ENCODE measurements at places on chromosomes 11 and 22.

DNA sequence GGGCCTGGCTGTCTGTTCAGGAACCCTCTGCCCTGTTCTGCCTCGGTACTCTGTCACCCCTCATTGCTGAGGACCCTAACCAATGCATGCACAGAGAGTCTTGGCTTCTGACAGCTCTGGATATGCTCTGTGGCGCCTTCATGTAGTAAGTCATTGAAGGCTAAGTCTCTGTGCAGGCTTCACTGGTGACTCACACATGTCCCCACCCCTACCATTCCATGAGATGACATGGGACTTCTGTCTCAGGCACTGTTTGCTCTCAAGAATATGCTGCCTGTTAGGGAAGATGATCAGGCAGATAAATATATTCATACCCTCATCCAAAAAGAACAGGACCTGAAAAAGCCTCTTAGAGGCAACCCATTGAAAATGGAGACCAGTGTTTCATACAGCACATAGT is 43.6 kb upstream of the HORMAD2 start:
- no peak for DNase-seq

DNA sequence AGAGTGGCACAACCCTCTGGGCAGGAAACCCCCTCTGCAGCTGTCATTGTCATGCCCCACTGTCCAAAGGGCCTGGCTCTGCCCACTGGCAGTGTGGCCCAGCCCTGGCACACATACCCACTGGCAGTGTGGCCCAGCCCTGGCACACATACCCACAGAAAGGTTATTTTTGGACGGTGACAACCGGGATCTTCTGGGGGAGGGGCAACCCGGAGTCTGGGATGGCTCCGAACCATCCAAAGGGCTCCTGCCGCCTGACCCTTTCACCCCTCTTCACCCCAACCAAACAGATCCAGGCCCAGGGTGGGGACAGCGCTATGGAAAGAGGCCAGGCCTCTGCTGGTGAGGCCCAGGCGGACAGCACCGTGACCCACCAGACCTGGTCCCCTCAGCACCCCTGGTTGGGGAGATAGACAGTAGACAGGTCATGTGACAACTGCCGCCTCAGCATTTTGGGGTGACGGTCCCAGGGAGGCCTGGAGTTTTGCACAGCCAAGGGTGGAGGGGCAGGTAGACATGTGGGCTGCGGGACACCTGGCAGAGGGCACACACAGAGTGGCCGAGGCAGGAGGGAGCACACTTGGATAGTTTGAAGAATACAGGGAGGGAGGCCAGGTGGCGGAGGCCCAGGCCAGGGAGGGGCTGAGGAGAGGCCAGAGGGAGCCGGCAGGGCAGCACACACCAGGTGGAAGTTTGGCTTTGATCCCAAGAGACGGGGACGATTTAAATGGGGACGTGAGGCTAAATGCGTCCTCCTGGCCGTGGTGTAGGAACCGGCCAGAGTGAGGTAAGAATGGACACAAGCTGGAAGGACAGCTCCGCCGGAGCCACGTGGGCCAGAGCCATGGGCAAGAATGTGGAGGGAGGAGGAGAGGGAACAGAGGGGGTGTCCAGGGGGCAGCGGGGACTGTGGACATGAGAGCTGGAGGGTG is 2.9 kb downstream of the MAPK12 start:
- DNase-seq, result no peak

- no peak for DNase-seq
Measured at GRCh38 chr11:117931971-117932370, 2.8 kb upstream of the TMPRSS13 start.

- peak; percentile 86 for DNase-seq
Measured at GRCh38 chr11:63916837-63917691, at the start of gene RCOR2. Gene RCOR2, minus strand, starts transcription at chr11:63917164. Its CDS starts 708 bp downstream, at chr11:63916456.

DNA sequence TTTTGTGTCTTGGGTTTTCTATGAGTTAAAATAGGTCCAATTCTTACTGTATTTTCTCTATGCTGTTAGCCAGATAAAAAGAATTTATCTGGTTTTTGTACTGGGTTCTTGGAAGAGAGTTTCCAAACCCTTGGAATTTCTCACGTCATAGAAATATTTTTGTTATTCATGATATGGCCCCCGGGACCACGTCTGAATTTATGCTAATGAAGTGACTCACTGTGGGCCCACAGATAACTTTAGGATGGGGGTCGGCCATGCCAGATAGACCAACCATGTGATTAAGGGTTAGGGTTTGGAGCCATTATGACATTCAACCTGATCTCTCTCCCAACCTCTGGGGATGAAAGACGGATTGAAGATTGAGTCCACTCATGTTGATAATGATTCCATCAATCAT is 35.6 kb upstream of the DDI1 start:
- DNase-seq, result no peak

DNA sequence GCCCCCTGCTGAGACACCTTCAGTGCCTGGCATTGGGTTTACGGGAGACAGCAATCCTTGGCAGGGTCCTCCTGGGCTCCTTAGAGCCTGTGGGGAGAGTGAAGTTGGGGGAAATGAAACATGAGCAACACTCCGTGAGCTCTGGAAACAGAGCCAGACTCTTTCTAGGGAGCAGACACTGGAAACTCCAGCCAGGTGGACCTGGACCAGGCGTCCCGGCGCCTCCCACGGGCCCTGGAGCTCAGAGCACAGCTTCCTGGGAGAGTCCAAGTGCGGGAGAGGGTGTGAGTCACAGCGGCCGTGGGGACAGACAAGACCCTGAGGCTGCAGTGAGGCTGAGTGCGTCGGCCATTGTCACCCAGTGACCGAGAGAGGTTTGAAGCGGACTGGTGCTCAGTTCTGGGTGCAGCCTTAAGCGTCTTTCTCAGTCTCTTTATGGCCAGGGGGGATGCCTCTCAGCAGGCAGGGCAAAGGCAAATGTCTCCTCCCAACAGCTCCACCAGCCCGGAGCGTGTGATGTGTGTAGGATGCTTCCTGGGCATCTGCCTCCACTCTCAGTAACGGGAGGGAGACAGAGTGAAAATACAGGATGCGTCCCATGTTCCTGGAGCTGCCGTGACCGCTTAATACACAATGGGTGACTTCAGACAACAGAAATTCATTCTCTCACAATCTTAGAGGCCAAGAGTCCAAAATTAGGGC is 399.2 kb downstream of the SHANK2 start:
- DNase-seq, result no peak

GRCh38 chr11:17807034-17807433 is 72.5 kb downstream of the KCNC1 start:
- DNase-seq, result no peak

- DNase-seq, result no peak
Measured at GRCh38 chr22:42721045-42721434, 370 bp upstream of the A4GALT start.

DNA sequence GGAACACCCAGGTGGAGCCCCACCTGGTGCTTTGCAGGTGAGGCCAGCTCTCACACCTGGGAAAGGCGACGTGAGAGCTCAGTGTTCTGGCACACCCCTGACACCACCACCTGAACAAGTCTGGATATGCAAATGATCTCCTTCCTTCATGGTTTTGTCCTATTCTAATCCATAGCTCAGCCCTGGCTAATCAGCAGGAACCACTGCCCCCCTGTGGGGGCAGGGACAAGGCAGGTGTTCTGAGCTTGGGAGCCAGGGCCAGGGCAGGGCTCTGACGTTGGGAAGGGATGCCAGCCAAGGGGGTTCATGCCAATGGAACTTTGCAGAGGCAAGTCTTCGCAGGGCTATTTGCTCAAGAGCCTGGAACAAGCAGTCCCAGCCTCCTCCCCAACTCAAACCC is 144.2 kb downstream of the TRIM29 start:
- peak; percentile 94 for DNase-seq

- no peak for DNase-seq
Measured at GRCh38 chr11:13380731-13381130, 82.3 kb downstream of the BTBD10 start.

DNA sequence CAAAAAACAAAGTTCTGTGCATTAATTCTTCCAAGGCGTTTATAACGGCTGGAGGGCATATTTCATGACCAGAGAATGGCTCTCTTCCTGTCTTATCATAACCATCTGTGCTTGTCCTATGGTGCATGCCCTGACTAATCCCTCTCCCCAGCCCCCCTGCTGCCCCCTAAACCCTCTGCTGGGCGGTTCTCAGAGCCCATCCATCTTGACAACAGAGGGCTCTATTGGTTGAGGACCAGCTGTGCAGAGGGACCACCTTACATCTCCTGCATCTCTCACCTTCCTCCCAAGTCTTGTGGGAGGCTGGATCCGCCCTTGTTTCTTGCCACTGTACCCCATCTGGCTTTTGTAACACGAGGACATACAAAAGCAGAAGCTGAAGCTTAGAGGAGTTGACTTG is 282.1 kb downstream of the MIAT start:
- DNase-seq, result no peak

DNA sequence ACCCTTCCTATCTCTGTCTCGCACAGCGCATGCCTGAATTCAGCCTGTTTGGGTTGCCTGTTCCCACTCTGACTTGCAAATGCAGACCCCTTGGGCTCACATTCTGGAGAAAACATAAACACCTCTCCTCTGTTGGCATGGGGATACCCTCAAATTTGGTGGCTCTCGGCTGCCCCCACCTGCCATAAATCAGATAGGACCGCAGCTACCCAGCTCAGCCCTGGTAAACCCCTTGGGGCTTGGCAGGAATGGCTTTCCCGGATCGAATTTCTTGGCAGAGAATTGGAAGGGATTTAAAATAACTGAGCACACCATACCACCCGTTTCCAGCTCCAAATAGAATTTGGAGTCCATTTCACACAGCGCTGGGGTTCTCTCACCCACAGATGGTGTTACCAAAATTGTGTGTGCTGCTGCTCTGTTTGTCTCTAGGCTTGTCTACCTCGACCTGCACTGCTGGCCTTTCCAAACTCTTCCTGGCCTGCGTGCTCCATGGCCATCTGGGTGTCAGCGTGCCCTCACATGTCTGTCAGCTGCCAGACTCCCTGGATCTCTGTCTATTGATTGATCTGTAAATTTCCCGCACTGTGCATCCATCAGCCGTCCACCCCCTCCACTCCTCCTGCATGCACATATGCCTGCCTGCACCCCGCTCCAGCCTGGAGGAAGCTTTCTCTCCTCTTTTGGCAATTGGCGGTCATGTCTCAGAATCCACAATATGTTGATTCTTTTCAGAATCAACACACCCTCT is 134.0 kb downstream of the NTM start:
- DNase-seq, result peak; percentile 88

GRCh38 chr11:72081821-72082453 is 1.3 kb downstream of the LRRC51 start:
- no peak for DNase-seq

- no peak for DNase-seq
Measured at GRCh38 chr11:30753994-30754393, 167.8 kb upstream of the MPPED2 start.

DNA sequence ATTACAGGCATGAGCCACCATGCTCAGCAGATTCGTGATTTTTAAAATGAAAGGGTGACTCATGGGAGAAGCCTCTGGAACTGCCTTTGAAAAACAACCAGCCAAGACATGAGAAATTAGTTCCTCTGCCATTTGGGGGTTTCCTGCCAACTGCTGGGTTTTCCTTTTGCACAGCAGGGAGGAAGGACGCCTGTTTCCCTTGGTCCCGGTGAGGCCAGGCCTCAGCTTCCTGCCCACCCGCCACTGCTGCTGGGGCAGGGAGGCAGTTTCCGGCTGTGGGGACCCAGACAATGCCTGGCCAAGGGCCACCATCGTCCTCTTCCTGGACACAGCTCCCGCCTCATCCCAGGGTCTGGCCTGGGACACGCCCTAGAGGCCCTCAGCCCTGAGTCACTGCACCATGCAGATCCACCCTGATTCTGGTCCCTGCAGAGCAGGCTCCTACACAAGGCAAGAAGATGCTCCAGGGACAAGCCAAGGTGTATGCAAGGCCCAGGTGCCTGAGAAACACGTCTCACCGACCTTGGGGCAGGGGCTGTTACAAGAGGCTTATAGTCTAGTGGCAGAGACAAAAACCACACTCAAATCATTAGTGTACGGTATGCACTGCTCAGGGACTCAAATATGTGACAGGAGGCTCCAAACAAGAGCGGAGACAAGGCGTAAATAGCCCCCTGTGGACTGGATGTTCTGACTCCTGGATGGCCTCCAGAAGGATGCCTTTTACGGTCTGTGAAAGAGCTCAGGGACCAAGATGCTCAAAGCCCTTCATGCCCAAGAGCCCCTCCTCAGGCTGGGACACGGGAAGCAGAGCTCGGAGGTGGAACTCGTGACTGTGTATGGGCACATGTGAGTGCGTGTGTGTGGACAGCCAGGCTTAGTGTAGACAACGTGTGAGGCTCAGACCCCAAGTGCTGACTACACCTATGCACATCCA is 10.0 kb downstream of the PPM1F start:
- DNase-seq, result no peak

- DNase-seq, result no peak
Measured at GRCh38 chr11:79094616-79095015, 346.2 kb downstream of the TENM4 start.

DNA sequence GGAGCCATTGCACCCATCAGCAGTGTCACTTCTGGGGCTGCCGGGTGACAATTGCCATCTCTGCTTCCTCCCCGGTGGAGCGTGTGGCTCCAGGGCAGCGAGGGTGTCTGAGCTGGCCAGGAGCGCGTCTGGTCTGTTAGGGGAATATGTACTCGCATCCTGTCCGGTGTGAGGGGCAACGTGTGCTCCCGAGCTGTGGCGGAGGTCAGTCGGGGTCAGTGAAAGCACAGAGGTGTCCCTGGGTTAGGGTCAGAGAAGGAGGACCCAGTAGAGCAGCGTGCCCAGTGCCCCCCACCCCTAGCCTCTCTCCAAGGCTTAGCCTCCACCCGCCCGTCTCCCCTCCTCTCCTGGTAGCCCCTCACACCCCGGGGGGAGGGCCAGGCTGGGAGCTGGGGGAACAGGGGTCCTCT is 1.5 kb downstream of the CLCF1 start:
- DNase-seq, result no peak

- no peak for DNase-seq
Measured at GRCh38 chr11:18332302-18332701, 9.9 kb downstream of the GTF2H1 start.

- DNase-seq, result peak; percentile 77
Measured at GRCh38 chr11:64448599-64449380, 89.8 kb downstream of the RPS6KA4 start.

DNA sequence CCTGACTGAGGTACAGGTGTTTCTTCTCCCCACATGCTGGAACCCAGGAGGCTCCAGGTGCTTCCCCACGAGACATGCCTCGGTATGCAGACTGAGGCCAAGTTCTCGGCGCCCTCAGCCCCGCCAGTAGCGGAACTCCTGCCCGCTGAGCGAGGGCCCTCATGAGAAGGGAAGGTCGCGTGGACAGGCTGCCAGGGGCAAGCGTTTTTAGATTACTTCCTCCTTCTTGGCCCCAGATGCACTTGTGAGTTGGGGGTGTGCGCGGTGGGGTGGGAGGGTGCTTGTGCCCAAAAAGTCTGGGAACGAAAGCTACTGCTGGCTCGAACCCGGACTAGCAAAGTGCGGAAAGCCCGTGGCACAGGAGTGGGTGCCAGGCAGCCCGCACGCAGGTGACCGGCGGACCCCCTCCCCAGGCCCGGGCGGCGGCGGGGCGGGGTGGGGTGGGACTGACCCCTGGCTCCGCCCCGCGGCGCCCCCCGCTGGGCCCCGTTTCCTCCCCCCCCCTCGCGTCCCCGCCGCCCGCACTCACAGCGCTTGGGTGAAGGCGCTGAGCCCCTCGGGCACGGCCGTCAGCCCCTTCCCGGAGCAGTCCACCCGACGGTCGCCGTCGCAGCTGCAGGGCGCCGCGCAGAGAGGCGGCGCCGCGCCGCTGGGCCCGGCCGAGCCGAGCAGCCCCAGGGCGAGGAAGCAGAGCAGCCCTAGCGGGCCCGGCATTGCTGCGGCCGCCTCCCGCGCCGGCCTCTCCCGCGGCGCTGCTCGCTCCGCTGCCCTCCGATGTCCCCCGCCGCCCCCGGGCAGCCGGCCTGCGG is 797 bp downstream of the LGR4 start:
- no peak for DNase-seq
